ENCODE measurements at places on chromosomes 2 and 18.

DNA sequence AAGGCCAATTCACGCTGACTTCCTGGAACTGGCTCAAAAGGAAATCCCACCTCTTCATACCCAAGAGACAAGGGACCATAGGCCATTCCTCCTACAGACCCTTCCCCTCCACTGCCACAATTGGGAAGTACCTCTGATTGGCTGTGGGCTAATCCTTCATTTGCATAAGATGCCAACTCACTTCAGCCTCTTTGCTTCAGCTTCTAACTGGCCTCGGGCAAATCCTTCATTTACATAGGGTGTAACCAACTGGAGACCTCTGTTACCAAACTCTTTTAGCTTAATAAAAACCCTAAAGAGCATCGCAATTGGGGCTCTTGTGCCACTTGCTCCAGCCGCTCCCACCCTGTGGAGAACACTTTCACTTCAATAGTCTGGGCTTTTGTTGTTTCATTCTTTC is 38.2 kb downstream of the MC2R start:
- DNase-seq: no peak

DNA sequence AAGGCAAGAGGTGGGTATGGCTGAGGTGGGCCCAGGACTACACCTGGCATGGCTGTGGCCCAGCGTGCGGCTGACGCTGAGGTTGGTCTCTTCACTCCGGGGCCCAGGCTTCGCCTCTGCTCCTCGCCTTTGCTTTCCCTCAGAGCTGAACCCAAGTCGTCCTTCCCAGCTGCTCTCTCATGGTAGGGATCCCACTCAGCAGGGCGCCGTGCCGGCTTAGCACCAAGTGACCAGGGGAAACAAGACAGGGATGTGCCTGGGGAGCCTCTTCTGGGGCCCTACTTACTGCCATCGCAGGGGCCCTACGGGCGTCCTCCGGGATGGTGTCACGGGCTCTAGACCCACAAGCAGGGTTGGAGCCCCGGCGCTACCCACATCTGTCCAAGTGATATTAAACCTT is 138.1 kb upstream of the ALKAL2 start:
- no peak for DNase-seq

- no peak for DNase-seq
Observed at GRCh38 chr2:174522553-174522952, 35.7 kb upstream of the GPR155 start.

- DNase-seq: no peak
Observed at GRCh38 chr18:22879293-22879692, 53.8 kb upstream of the RBBP8 start.

DNA sequence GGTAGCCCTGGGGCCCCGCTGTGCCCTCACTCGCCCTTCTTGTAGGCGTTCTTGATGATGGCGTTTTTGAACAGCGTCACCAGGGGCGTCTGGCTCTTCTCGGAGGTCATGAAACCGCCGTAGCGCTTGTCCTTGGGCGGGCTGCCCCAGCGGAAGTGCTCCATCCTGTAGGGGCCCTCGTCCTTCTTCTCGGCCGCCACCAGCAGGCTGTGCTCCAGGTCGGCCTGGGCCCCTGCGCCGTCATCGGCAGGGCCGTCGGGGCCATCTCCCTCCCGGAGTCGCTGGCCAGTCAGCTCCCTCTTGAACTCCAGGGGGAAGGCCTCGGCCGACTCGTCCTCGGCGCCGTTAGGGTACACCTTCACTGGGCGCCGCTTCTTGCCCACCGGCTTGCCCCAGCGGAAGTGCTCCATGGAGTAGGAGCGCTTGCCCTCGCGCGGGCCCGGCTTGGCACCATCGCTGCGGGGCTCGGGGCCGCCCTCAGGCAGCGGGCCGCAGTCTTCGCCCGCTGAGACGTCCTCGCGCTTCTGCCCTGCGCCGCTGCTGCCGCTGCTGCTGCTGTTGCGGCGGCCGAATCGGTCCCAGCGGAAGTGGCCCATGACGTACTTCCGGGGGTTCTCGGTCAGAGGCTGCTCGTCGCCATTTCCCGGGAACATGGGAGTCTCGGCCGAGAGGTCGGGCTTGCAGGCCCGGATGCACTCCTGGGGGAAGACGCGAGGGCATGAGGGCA is 7.2 kb downstream of the POMC start:
- DNase-seq: no peak

- no peak for DNase-seq
Observed at GRCh38 chr2:38260972-38261371, 116.1 kb downstream of the ATL2 start.

- DNase-seq: no peak
Observed at GRCh38 chr2:102951249-102951648, 189.4 kb downstream of the TMEM182 start.

- DNase-seq: no peak
Observed at GRCh38 chr2:218648088-218648786, 11.2 kb downstream of the ZNF142 start.

GRCh38 chr2:2507417-2507997 is 176.4 kb upstream of the MYT1L start:
- DNase-seq: no peak

DNA sequence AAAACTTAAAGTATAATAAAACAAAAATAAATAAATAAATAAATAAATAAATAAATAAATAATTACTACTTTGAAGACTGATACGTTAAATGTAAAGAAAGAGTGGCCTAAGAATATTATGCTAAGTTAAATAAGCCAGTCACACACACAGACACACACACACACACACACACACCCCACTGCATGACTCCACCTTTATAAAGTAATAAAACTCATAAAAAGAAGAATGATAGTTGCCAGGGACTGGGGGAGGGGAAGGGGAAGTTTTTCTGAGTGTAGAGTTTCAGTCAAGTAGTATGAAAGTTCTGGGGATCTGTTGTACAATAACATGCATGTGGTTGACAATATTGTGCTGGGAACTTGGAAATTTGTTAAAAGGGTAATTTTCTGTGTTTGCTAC is 1237.5 kb upstream of the GYPC start:
- no peak for DNase-seq
